ENCODE measurements at places on chromosomes 13 and 19.

DNA sequence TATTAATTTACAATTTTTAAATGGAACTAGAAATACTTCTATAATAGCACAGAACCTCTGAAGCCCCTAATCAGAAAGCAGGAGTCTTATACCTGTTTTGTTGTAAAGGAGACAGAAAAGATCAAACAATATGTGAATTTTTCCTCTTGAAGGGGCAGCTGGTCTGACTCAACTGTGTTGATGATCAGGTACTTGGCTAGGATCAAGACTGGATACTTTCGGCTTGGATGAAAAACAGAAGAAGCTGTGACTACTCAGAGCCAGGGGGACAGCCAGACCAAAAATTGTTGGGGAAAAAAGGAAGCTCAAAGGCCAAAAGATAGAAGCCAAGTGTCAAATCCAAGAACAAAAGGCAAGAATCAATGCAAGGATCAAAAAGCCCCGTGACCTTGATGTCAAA, 195.6 kb downstream of the KCTD12 start:
- no peak for DNase-seq

- no peak for DNase-seq
Observed at GRCh38 chr13:29761815-29762214, 88.6 kb downstream of the UBL3 start.

GRCh38 chr13:20402881-20403280, 122.8 kb downstream of the CRYL1 start:
- no peak for DNase-seq

- no peak for DNase-seq
Observed at GRCh38 chr19:49710372-49710951, 19.5 kb downstream of the CPT1C start.

- peak; percentile 94 for DNase-seq
Observed at GRCh38 chr19:55484593-55485438, at the start of gene NAT14. NAT14 (plus strand) TSS chr19:55485188; CDS start chr19:55485709, 521 bp downstream.

GRCh38 chr13:39571502-39572092, 31.4 kb downstream of the LHFPL6 start:
- no peak for DNase-seq

DNA sequence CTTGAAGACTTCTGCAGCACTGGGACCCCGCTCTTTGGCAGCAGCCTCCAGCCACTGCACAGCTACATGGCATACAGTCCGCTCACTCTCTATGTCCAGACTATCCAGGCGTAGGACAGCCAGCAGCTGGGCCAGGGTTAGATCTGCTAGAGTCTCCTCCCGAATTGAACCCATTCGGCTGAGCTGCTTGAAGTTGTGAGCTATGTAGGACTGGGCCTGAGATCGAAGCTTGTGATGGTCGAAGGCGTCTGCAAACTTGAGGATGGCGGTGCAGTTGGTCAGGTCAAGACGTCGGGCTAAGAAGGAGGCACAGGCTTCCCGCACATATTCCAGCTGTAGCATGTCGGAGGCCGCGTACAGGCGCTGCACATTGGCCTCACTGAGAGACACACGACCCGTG, 900 bp downstream of the KBTBD7 start:
- no peak for DNase-seq

- DNase-seq, result no peak
Observed at GRCh38 chr13:21055511-21056045, 5.8 kb downstream of the LATS2 start.

- no peak for DNase-seq
Observed at GRCh38 chr13:110472904-110473563, 88.5 kb downstream of the RAB20 start.

GRCh38 chr13:98326291-98326690, 149.2 kb upstream of the RNF113B start:
- DNase-seq, result no peak

DNA sequence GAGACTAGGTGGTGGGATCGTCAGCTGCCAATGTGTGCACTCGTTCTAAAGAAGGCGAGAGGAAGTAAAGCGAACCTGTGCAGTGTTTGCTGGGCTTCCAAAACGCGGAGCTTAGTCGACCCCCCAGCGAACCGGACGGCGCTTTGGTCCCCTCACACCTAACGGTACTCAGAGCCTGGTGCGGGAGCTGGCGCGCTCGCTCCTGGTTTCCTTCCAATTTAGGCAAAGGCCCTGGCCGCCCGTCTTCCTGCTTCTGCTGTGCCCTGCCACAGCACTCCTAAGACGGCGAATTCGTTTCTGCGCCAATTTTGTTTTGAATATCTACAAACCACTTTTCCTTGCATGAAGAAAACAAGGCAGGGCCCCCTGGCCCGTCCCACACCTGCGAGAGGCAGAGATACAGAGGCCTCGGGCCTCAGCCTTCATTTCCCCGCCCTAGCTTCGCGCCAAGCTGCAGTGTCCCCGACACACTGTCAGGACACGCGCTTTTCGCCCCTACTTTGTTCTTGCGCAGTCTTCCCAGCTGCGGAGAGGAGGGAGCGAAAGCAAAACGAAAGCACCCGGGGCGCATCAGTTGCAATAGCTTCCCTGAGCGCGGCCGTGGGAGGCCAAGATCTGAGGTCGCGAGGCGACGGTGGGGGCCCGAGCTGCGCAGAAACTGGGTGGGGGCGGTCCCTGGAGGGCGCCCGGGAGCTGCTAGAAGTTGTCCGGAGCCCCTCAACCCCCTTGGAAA, 111.9 kb downstream of the KCNRG start:
- no peak for DNase-seq

DNA sequence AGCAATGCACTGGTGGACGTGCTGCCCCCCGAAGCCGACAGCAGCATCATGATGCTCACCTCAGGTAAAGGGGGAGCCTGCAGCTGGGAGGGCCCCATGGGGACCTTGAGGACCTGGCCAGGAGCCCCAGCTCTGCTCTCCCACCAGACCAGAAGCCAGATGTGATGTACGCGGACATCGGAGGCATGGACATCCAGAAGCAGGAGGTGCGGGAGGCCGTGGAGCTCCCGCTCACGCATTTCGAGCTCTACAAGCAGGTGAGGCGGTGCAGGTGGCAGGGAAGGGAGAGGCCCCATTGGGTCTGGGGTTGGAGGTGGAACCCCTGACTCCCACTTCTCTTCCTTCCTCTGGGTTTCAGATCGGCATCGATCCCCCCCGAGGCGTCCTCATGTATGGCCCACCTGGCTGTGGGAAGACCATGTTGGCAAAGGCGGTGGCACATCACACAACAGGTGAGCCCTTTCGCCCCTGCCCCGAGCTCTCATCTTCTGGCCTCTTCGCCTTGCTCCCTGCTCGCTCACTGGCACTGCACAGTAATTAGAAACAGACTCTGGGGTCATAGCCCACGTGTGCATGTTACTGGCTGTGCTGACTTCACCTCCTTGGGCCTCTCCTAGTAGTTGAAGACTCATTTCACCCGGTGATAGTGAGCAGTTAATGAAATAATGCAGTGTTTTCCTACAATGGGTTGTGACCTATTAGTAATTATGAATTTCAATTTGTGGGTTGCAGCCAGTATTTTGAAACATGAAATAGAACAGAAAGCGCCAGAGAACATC, 3.6 kb downstream of the PSMC4 start:
- no peak for DNase-seq

DNA sequence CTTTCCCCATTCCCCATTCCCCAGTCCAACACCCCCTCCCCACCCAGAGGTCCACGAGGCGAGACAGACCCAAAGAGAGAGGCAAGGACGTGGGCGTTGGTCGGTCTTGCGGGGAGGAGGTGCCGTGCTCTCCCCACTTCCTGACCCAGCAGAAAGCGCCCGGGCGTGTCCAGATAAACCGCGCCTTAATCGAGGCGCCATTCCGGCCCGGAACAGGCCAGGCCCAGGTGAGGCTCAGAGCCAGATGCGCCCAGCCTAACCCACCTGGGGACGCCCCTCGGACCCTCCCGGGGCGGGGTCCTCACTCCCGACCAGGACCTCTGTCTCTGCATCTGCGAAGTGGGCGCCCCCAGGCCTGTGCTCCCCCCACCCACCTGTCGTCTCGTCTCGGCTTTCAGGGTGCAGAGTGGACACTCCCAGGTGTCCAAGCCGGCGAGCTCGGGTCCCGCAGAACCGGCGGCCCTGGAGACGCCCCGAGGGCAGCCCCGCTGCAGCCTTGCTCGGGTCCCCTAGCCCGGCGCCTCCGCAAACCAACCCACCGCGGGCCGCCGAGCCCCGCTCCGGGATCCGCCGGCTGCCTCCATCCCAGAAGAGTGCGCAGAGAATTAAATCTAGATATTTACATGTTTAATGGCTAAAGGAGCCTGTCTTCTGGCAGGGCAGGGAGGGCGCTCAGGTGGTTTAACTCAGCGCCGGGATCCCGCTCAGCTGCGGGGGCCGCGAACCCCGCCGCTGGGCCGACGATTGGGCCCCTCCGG, 5.0 kb upstream of the ONECUT3 start:
- DNase-seq, result peak; percentile 24

GRCh38 chr19:58007285-58007684, 4.7 kb upstream of the ZNF606 start:
- DNase-seq, result no peak

DNA sequence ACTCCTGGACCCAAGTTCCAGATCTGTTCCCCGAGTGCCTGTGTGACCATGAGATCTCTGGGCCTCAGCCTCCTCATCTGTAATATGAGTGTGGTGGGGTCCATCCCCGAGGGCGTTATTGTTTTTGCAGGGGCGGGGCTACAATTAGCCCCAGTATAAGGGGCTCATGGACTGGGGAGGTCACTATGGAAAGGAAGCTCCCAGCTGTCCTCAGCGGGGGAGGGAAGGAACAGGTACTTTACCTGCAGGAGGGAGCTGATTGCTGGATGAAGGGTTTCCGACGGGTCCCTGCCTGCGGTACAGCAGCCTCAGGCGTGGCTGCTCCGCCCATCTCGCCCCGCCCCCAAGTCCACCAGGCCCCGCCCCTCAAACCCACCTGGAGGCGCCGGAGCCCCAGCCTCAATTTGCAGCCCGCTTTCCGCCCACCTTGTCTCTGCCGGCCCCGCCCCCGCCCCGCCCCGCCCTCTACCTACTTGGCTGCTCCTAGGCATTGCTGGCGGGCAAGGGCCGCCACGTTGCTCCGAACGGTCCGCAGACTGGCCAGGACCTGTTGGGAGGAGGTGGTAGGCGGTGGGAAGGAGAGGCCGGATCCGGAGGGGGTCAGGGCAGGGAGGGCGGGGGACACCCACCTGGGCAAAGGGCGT, 5.5 kb downstream of the PDE4C start:
- no peak for DNase-seq

DNA sequence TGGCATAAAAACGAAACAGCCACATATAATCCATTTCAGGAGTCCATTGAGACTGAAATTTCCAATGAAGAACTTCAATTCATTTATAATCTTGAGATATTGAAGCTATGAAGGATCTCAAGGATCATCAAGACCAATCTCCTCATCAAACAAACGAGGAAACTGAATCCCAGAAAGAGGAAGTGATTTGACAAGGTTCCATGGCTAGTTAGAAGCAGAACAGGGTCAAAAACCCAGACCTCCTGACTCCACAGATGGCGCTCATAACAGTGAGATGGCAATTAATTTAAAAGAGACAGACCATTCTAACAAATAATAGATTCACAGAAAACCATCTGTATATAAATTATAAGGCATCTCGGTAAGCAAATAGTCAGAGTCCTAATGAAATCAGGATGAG, 229.7 kb downstream of the KCTD12 start:
- DNase-seq, result no peak

DNA sequence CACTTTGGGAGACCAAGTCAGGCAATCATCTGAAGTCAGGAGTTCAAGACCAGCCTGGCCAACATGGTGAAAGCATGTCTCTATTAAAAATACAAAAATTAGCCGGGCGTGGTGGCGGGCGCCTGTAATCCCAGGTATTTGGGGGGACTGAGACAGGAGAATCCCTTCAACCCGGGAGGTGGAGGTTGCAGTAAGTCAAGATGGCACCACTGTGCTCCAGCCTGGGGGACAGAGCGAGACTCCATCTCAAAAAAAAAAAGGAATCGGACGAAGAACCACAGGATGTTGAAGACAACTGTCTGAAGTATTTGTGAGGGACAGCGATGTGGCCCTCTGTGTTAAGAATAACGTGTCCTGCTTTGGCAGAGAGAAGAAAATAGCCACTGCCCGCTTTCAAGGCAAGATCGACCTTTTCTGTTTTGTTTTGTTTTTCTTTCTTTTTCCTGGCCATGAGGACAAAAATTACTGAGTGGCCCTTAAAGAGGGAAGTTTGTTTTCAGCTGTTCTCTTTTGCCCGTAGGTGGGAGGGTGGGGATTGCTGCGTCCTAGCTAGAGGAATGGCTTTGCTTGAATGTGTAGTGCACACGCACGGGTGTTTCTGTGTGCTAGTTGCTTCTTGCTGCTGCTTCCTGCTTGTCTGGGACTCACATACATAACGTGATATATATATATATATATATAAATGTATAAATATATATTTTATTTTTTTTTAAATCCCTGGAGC, 6.2 kb upstream of the PRKCG start:
- DNase-seq, result no peak

DNA sequence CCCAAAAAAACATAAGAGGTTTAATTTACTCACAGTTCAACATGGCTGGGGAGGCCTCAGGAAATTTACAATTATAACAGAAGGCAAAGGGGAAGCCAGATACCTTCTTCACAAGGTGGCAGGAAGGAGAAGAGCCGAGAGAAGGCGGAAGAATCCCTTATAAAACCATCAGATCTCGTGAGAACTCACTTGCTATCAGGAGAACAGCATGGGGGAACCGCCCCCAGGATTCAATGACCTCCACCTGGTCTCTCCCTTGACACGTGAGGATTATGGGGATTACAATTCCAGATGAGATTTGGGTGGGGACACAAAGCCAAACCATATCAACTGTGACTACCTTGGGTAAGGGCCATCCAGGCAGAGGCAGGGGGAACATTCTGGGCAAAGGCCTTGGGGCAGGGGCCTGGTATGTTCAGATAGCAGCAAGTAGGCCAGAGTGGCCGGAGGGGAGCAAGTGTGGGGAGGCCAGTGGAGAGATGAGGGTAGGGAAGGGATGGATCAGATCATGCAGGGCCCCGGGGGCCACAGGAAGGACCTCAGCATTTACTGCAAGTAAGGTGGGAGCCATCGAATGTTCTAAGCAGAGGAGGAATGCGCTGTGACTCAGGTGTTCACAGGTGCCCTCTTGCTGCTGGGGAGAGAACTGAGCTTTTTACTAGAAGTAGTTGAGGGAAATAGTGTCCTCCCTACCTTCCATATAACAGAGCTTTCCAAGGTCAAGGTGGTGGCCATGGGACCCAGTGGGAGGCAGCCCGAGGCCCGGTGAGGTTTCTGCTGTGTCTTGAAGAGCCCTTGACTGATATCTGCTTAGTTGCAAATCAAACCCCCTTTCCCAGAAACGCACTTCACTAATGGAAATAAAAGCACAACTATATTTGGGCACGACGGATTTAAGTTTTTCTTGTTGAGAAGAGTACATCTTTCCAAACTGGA, 18.0 kb downstream of the RAB3D start:
- DNase-seq, result no peak

GRCh38 chr13:24272452-24273161, 36.8 kb upstream of the C1QTNF9 start:
- no peak for DNase-seq

Measured in eye (tissue), 1 donor.